ENCODE measurements at places on chromosomes 11 and 22.

DNA sequence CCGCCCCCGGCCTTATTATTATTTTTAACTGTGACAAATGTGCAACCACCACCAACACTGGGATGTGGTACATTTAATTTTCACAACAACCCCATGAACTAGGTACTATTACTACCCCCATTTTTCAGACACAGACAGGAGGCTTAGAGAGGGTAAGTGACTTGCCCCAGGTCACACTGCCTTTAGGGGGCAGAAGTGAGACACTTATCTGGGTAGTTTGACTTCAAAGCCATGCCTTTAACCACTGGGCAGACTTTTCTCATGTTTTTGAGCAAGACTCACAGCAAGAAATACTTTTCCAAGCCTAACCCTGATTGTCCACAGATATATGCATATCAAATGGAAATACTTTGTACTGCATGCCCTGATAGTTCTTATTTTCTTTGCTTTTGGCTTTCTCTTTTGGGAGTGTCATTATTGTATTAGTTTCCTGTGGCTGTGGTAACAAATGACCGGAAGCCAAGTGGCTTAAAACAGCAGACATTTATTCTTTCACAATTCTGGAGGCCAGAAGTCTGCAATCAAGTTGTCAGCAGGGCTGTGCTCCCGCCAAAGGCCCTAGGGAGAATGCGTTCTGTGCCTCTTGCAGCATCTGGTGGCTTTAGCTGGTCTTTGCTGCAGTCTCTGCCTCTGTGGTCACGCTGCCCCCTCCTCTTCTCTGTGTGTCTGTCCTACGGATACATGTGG is 110.8 kb downstream of the GRIK4 start:
- DNase-seq = no peak

GRCh38 chr11:19176629-19177186 is 25.1 kb downstream of the CSRP3 start:
- DNase-seq = no peak

DNA sequence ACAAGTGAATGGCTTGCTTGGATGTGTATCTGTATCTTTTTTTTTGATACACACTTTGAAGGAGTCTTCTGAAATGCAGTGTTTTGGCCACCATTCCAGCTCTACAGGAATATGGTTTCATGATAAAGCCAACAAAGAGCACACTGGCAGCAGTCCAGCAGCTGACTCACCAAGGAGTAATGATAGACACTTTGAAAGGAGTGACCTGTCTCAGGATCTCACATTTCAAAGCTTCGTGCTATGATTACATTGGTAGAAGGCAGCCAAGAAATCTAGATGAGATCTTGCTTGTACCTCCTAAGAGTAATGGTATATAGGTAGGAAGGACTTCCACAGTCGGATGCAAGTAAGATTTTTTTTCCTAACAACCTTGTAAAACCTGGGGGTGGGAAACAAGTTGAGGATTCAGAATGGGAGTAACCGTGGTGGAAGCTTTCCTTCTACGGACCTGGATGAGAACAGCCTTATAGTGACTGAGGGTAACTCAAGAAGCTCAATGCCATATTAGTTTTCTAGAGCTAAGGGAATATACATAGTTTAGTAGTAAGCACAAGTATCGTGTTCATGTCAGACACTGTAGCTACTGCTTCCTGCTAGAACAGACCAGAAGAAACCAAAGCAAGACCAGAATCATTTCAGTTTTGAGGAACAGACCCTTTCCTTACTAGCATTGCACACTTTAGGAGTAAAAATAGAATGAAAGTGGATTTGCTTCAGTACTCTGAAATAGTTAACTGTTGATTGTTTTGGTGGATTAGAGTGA is 25.0 kb downstream of the MTMR3 start:
- peak; percentile 90 for DNase-seq

GRCh38 chr11:72072348-72072747 is 8.0 kb downstream of the NUMA1 start:
- peak; percentile 62 for DNase-seq

GRCh38 chr11:10066441-10066840 is 227.6 kb downstream of the SBF2 start:
- DNase-seq = no peak

- no peak for DNase-seq
Observed at GRCh38 chr11:16784097-16784496, 45.6 kb downstream of the C11orf58 start.

DNA sequence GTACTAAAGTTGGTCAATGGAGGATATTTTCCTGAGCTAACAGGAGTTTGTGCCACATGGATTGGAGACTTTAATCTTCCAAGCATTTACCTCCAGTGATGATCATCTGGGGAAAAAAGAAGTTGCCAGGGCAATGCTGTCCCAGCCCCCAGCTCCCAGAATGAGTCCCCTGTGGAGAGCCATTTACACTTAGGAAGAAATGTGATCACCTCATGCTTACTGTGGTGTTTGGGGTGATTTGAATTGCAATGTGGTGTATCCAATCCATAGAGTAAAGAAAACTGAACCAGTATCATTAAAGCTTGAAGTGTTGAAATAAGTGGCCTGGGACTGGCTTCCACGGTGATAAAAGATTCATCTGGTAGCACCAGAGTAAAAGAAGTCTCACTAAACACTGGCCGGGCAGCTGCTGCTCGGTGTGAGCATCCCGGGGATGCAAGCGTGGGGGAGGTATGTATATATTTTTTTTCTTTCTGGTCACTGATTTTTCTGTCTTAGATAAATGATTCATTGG is 117.2 kb upstream of the NTM start:
- DNase-seq = no peak

DNA sequence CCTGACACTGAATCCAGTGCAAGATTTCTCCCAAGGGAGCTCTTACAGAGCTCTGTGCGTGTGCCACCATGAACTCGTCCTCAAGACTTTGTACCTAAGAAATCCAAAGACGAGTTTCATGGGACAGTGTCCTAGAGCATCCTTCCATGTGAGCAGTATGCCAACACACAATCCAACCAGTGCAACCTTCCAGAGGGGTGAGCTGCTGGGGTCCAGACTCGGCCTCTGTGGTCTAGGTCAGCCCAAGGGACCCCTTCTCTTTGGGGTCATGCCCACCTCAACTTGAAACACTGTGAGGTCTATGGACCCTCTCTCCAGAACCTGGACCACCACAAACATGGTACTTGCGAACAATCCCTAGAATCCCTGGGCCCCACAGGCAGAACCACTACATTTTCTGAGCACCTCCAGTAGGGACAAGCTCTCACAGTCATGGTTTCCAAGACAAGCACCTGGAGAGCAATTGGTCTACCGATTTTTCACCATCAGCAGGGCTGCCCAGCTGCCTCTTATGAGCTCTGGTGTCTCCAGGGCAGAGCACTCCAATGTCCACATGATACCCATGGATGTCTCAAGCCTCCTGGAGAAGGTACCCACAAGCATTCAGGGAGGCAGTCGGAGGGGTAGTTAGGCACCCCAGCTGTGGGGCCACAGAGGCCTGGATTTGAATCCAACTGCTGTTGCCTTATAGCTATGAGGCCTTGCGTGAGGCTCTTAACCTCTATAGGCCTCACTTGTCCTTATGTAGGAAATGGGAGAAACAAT is 7.7 kb downstream of the CHST1 start:
- DNase-seq = no peak

- no peak for DNase-seq
Observed at GRCh38 chr11:30861064-30861463, 274.9 kb upstream of the MPPED2 start.

DNA sequence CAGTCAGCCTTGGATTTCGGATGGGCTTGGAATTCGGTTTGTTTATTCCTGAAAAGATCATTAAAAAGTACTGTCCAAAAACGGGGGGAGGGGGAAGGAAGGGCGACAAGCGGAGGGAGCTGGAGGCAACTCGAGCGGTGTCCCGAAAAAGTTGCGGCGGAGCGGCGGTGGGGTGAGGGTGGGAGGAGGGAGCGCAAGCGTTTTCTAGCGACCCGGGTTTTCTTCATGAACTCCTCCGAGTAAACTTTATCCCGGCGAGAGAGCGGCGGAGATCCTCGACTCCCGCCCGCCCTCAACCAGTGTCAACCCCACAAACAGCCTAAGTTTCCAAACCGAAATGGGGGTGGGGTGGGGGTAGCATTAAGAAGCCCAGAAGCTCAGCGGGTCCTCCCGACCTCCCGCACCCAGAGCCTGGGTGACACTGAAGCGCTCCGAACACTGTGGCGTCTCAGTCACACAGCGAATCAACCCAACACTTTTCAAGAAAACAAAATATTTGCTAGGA is 133.0 kb upstream of the C11orf58 start:
- no peak for DNase-seq

GRCh38 chr11:122743097-122743741 is 87.7 kb downstream of the UBASH3B start:
- no peak for DNase-seq

- DNase-seq = no peak
Observed at GRCh38 chr11:9069256-9069655, 22.1 kb downstream of the SCUBE2 start.

- no peak for DNase-seq
Observed at GRCh38 chr11:121309688-121310087, 17.1 kb downstream of the SC5D start.

DNA sequence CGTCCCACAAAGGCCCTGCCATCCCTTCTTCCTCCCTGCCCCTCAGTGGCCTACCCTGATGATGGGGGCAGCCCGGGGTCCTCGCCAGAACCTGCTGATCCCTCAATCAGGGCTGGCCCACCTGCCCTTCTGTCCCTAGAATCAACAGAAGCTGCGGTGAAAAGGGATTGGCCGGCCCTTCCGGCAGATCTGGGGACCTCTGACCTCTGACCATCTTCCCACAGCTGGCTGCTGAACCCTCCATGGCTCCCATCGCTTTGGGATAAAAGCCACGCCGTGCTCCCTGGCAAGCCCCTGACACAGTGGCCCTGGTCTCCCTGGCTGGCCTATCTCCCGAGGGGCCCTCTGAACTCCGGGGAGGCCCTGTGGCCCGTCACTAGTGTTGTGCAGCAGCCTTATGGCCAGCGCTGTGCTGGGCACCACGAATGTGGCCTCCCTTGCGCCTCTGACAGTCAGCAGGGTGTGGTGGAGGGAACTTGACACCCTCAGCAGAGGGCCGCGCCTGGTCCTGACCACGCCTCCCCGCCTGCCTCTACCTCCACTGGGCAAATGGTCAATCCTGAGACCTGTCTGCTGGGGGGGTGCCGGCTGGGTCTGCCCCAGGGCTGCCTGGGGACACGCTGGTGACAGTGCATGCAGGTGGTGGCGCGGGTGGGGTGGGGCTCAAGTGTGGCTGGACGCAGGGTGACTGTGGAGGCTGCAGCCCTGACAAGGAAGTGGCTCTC is 58.0 kb upstream of the TTLL12 start:
- no peak for DNase-seq

- no peak for DNase-seq
Observed at GRCh38 chr11:108369064-108369463, 98.3 kb downstream of the C11orf65 start.

- DNase-seq = no peak
Observed at GRCh38 chr11:79119491-79120284, 321.1 kb downstream of the TENM4 start.

DNA sequence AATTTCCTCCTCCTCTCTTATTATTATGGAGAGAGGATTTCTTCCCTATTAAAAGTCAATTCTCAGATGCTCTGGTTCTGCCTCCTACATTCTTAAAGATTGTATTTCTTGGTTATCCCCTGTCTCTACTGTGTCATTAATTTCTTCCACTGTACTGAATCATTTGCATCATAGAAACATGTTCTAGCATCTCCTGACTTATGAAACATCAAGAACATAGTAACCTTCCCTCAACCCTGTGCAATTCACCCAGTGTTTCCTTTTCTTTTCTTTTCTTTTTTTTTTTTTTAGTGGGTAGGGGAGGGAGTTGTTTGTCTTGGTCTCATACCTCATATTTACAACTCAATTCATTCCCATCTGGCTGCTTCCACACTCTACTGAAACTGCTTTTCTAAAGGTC is 288.0 kb upstream of the PLET1 start:
- no peak for DNase-seq

DNA sequence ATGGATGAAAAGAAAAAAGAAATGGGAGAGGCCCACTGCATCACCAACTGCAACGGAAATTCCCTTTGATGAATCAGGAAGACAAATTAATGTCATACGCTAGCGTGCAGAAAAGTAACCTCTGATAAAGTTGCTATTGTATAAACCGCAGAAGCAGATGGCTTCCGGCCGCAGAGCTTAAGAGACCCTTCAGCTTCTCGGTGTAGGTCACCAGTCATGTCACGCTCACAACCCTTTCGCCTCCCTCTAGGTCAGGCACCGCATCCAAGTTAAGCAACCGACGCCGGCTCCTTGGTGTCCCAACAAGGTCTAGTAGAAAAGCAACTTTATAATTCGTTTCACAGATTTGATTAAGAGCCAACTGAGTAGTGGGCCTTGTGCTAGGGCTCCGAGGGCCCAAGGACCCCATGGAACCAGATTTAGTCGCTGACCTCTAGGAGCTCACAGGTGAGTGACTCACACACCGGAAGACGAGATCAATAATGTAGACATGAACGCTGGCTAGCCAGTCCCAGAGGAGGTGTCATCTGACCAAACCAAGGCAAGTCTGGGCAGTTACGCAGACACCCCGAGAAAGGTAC is 1.2 kb upstream of the ZFP91 start:
- peak; percentile 86 for DNase-seq

GRCh38 chr11:114812733-114813132 is 134.4 kb downstream of the NXPE2 start:
- DNase-seq = no peak

DNA sequence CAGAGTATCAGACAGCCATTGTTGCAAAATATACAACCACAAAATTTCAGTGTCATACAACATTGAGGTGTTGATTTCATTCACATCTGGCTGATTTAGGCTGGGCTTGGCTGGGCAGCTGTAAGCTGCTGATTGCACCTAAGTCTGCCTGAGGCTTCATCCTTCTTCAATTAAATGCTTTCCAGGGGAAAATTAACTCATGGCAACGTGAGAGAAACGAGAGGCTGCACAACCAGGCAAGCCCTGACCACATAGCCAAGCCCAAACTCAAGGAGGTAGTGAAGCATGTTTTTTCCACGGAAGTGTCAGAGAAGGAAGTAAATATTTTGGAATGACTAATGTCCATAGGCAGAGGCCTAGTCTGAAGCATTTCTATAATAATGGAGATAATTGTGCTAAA is 273.8 kb upstream of the ZC3H12C start:
- no peak for DNase-seq

DNA sequence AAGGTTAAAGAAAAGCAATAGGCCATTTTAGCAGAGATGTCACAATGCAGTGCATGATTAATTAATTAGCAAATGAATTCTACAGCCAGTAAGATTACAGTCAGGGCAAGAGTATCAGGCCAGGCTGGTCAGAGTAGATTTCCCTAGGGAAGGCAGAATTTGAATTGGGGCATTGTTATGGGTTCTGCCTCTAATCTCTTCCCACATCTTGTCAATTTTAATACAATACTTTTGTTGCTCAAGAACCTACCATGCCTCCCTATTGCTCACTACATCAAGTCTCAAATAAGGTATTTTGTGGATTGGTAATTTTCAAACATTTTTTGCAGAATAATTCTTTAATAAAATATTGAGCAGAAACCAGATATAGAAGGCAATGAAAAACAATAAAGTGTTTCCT is 103.7 kb downstream of the CCDC81 start:
- no peak for DNase-seq

DNA sequence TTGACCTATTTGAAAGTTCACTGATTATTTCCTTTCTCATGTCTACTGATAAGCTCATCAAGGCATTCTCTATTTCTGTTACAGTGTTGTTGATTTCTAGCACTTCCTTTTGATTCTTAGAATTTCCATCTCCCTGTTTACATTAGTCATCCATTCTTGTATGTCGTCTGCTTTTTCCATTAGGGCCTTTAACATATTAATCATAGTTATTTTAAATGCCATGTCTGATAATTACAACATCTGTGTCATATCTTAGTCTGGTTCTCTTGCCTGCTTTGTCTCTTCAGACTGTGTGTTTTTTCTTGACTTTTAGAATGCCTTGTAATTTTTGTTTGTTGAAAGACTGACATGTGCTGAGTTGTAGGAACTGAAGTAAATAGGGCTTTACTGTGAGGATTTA is 602.1 kb downstream of the SOX6 start:
- no peak for DNase-seq
